ENCODE measurements at places on chromosomes 7 and 10.

GRCh38 chr10:122221958-122222357, 49.1 kb upstream of the BTBD16 start:
- H3K4me1 ChIP-seq, result peaks cover 4% of the 10 kb centered on the region
- no peak for DNase-seq
- H3K27me3 ChIP-seq, result no peaks in the 10 kb centered on the region
- no peak overlapping the region for H3K27ac ChIP-seq

- no peak overlapping the region for H3K4me3 ChIP-seq
- DNase-seq, result no peak
- H3K27me3 ChIP-seq, result no peaks in the 10 kb centered on the region
- peaks cover 20% of the 10 kb centered on the region for H3K4me1 ChIP-seq
- peaks cover 82% of the 10 kb centered on the region for H3K36me3 ChIP-seq
Measured at GRCh38 chr7:100885440-100886141, 3.9 kb downstream of the UFSP1 start.

DNA sequence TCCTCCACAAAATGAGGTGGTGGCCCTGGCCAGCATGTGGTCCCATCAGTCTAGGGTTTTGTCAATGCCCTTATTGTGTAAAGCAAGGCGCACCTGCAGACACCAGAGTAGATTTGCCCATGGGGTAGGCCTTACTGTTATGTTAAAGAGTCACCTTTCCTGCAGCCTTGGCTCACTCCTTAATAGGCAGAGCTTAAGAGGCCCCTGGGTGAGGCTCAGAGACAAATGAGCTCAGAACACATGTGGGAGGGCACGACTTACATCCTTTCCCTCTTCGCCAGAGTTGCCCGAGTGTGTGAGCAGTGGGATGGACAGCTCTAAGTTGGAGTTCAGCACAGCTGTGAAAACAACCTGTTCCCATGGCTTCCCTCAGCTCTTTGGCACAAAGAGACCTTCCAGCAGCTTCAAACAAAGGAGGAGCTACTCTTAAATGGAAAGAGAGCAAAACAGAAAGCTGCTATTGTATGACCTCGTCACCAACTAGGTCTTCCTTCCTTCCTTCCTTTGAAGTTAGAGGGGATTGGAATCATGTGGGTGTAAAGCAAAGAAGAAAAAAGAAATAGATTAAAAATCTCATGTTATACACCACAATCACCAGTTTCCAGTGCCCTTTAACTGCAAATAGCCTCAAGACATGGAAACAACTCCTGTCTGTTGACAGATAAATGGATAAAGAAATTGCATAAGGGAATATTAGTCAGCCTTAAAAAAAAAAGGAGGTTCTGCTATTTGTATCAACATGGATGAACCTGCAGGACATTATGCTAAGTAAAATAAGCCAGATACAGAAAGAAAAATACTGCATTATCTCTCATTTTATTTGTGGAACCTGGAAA, 11.9 kb upstream of the XPNPEP1 start:
- H3K36me3 ChIP-seq, result no peaks in the 10 kb centered on the region
- peak overlapping the region; percentile 46 for H3K27ac ChIP-seq
- peaks cover 11% of the 10 kb centered on the region for H3K4me1 ChIP-seq
- H3K4me3 ChIP-seq, result no peak overlapping the region

DNA sequence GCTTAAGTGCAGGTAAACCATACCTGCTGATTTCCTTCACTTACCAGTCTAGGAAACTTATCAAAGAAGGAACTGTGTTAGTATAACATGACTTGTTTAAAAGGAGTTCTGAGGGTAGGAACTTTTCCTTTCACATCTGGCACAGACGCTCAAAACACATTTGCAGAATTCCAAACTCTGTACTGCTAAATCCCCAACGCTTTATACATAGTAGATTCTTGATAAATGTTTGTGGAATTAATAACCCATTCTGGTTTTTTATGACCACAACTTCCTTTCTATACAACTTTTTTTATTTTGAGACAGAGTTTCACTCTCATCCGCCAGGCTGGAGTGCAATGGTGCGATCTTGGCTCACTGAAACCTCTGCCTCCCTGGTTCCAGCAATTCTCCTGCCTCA, 7.7 kb upstream of the TRUB1 start:
- DNase-seq, result no peak
- H3K27me3 ChIP-seq, result no peaks in the 10 kb centered on the region
- H3K4me3 ChIP-seq, result no peak overlapping the region
- H3K27ac ChIP-seq, result no peak overlapping the region
- no peaks in the 10 kb centered on the region for H3K4me1 ChIP-seq
- no peaks in the 10 kb centered on the region for H3K36me3 ChIP-seq

DNA sequence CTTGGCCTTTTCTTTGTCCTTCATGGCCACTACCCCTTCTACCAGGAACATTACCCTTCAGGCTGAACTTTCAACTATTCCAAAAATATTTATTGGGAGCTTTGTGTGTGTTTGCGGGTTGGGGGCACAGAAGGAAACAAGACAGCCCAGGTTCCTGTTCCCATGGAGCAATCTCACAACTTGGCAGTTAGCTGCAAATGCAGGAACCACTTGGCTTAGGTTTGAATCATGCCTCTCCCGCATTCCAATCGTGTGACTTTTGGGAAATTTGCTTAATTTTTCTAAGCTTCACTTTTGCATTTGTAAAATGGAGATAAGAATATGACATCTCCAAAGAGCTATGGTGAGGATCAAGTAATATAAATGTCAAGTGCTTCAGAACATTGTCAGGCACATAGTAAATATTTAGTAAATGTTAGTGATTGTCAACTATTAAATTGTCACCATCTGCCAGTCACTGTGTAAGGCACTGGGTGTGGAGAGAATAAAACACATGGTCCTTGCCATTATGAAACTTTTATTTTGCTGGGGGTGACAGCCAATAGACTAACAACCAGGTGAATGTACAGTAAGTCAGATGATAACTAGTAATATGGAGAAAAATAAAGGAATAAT, 277.1 kb downstream of the SNX13 start:
- DNase-seq, result peak; percentile 82
- no peaks in the 10 kb centered on the region for H3K36me3 ChIP-seq
- H3K27me3 ChIP-seq, result no peaks in the 10 kb centered on the region
- no peak overlapping the region for H3K27ac ChIP-seq
- H3K4me3 ChIP-seq, result no peak overlapping the region
- peaks cover 7% of the 10 kb centered on the region for H3K4me1 ChIP-seq

DNA sequence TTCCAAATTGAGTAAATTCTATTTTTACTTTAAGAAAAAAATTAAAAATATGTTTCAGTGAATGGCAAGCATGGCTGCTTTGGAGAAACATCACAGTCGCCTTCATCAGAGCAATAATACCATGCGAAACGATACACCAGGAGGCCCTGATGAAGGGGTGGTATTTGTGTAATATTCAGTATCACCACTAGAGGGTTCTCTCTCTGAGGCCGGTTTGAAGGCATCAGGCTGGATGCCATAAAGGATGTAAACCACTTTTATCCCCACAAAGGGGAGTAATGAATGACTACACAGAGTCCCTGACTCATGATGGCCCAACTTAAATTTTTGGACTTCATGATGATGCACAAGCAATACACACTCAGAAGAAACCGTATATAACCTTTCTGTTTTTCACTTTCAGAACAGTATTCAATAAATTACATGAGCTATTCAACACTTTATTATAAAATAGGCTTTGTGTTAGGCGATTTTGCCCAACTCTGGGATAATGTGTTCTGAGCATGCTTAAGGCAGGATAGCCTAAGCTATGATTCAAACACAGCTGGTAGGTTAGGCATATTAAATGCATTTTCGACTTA, 95.5 kb downstream of the PPP1R17 start:
- peak; percentile 77 for DNase-seq
- H3K27ac ChIP-seq, result no peak overlapping the region
- H3K27me3 ChIP-seq, result no peaks in the 10 kb centered on the region
- H3K4me3 ChIP-seq, result no peak overlapping the region

- H3K27me3 ChIP-seq, result no peaks in the 10 kb centered on the region
- H3K4me1 ChIP-seq, result peaks cover 31% of the 10 kb centered on the region
- H3K4me3 ChIP-seq, result no peak overlapping the region
- DNase-seq, result no peak
Measured at GRCh38 chr7:2173189-2173827, 59.4 kb downstream of the MAD1L1 start.

DNA sequence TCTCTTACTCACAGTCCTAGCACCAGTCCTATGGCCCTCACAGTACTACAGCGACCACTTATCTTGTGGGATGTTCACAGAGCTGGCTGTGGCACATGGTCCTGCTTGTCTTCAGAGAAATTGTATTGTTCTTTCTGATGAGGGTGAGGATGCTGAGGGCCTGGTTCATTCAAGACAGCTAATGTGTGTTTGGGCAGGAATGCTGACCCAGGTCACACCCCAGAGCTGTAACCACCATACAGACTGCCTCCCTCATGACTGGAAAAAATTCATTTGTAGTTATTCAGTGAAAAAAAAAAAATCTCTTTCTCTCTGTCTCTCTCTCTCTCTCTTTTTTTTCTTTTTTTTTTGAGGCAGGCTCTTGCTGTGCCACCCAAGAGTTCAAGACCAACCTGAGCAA, 83.5 kb downstream of the KLF6 start:
- no peaks in the 10 kb centered on the region for H3K36me3 ChIP-seq
- no peak overlapping the region for H3K27ac ChIP-seq
- H3K4me1 ChIP-seq, result peaks cover 4% of the 10 kb centered on the region

- no peak for DNase-seq
- no peaks in the 10 kb centered on the region for H3K27me3 ChIP-seq
- no peak overlapping the region for H3K27ac ChIP-seq
- no peaks in the 10 kb centered on the region for H3K36me3 ChIP-seq
Measured at GRCh38 chr7:40798613-40799012, 663.8 kb downstream of the SUGCT start.

GRCh38 chr7:111486472-111487142, 75.7 kb downstream of the IMMP2L start:
- H3K27me3 ChIP-seq, result no peaks in the 10 kb centered on the region
- no peak overlapping the region for H3K27ac ChIP-seq
- no peaks in the 10 kb centered on the region for H3K36me3 ChIP-seq

DNA sequence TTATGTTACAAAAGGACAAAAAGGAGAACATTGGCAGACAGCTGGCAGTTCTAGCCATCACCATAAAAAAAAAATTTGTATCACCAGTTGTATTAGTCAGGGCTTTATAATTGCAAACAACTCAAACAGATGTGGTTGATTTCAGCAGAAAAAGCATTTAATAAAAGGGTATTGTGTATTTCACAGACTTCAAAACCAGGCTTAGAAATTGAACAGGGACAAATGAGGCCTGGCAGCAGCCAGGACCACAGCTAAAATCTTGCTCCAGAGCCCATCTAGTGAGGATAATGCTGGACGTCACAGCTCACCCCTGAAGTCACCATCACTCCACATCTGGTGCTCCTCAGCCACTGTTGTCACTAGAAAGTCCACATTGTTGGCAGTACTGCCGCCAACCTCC, 52.9 kb upstream of the CALD1 start:
- peaks cover 7% of the 10 kb centered on the region for H3K4me1 ChIP-seq
- no peak for DNase-seq
- no peaks in the 10 kb centered on the region for H3K36me3 ChIP-seq
- no peaks in the 10 kb centered on the region for H3K27me3 ChIP-seq
- H3K4me3 ChIP-seq, result no peak overlapping the region

GRCh38 chr7:36079446-36080025, 73.5 kb upstream of the EEPD1 start:
- no peak overlapping the region for H3K27ac ChIP-seq
- H3K36me3 ChIP-seq, result no peaks in the 10 kb centered on the region
- H3K4me1 ChIP-seq, result peaks cover 3% of the 10 kb centered on the region
- no peak overlapping the region for H3K4me3 ChIP-seq
- H3K27me3 ChIP-seq, result peaks cover 21% of the 10 kb centered on the region
- DNase-seq, result no peak

- no peak overlapping the region for H3K27ac ChIP-seq
- no peak overlapping the region for H3K4me3 ChIP-seq
- H3K4me1 ChIP-seq, result no peaks in the 10 kb centered on the region
- H3K36me3 ChIP-seq, result no peaks in the 10 kb centered on the region
- no peak for DNase-seq
Measured at GRCh38 chr7:143172354-143172753, 10.9 kb upstream of the TAS2R39 start.

- peaks cover 5% of the 10 kb centered on the region for H3K4me1 ChIP-seq
- H3K27ac ChIP-seq, result no peak overlapping the region
- no peak overlapping the region for H3K4me3 ChIP-seq
- H3K27me3 ChIP-seq, result no peaks in the 10 kb centered on the region
- DNase-seq, result no peak
Measured at GRCh38 chr10:112827951-112828350, 122.1 kb upstream of the TCF7L2 start.

- no peaks in the 10 kb centered on the region for H3K36me3 ChIP-seq
- DNase-seq, result peak; percentile 57
- H3K27me3 ChIP-seq, result peaks cover 5% of the 10 kb centered on the region
- H3K27ac ChIP-seq, result no peak overlapping the region
- no peaks in the 10 kb centered on the region for H3K4me1 ChIP-seq
- no peak overlapping the region for H3K4me3 ChIP-seq
Measured at GRCh38 chr10:79018521-79019011, 50.2 kb upstream of the ZMIZ1 start.

- peak; percentile 40 for DNase-seq
- no peaks in the 10 kb centered on the region for H3K36me3 ChIP-seq
- H3K4me1 ChIP-seq, result peaks cover 3% of the 10 kb centered on the region
Measured at GRCh38 chr10:60757420-60757895, 20.8 kb upstream of the CDK1 start.

GRCh38 chr10:114604357-114605130, 53.5 kb downstream of the ABLIM1 start:
- no peak for DNase-seq
- H3K27me3 ChIP-seq, result no peaks in the 10 kb centered on the region
- H3K4me1 ChIP-seq, result peaks cover 10% of the 10 kb centered on the region
- peak overlapping the region; percentile 4 for H3K27ac ChIP-seq
- H3K36me3 ChIP-seq, result peaks cover 13% of the 10 kb centered on the region

- H3K36me3 ChIP-seq, result peaks cover 42% of the 10 kb centered on the region
- H3K4me3 ChIP-seq, result no peak overlapping the region
- H3K4me1 ChIP-seq, result peaks cover 1% of the 10 kb centered on the region
- no peak overlapping the region for H3K27ac ChIP-seq
- H3K27me3 ChIP-seq, result no peaks in the 10 kb centered on the region
Measured at GRCh38 chr7:127891144-127891543, 140.1 kb downstream of the LRRC4 start.

All from mesenchymal stem cell (in vitro differentiated cells and primary cell).